ENCODE measurements at places on chromosomes 6 and 20. TPM values are rescaled to one million over a fixed set of nuclear protein-coding genes. Genes with fewer than 3 reads are reported as not detected.

DNA sequence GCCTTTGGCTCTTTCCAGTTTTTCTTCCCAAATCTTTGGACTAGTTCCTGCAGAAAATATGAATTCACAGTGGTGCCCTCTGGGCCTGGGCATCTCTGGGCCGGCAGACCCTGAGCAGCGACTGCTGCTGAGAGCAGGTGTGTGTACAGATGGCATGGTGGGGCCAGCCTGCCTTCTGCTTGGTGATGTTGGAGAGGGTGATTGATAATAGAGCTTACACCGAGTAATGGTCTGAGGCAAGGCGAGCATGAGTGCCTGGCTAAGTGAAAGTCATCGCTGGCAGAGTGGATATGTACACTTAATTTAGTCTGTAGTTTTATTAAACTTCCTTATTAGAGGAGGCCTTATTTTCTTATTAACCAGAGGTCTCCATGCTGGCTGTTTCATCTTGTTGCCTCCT is 156.9 kb downstream of the CDKAL1 start:
- no peak for DNase-seq

DNA sequence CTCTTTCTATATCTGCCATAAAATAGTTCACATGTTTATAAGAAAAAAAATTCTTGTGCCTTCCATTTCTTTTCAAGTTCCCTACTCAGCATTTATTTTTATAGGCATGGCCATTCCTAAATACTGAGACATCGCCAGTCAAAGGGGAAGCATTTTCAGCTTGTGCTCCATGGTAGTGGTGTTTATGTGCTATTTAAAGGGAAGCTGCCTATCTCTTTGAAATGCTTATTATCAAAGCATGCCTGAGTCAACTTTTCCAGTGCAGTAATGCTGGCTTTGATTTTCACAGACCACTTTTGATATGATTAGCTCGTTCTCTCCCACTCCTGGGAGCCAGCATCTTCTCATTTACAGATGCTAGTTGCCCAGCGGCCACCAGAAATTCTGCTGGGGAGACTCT is 124.1 kb upstream of the RIN2 start:
- DNase-seq, result no peak

PACSIN1 gene
- 8.4 TPM for total RNA-seq

DNA sequence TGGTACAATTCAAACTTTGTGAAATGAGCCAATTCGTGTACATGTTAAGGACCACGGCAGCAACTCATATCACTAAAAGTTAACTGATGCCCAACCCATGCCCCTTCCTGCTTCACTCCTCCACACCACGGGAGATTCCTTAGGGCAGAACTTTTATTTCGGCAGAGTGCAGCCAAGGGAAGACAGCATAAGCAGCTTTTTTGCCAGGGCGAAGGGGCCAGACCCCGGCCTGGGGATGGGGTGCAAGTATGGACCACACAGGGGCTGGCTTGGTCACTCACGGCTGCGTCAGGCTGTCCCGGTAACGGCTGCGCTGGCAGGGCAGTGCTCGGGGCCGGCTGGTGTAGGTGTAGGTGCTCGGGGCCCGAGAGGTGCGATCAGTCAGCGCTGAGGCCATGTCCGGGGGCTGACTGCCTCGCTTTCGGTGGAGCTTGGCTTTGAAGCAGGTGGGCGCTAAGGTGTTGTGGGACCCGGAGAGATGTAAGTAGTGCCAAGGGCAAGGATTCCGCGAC is 792 bp downstream of the RSPH3 start:
- DNase-seq, result no peak

DNA sequence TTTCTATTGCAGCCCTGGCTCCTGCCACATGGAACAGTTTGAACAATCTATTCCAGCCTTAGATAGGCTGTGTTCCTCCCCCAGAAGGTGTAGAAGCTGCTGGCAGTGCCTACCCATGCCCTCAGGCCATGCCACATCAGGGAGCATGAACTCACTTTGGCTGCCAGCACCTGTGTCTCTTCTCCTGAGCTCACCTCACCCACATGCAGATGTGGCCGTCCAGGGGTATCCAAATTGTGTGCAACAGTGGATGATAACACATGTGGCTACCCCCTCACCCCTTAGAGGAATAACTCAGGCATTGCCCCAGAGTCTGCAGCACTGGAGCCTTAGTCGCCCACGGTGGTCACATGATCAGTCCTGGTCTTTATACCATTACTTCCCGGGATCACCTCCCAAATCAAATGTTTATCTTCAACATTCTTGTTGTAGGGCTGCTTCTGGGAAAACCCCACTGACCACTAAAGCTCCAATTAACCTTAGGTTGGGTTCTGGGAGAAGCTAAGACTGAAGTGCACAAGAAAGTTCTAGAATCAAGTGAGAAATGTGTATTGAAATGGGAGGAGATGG is 110.4 kb downstream of the BANF2 start:
- no peak for DNase-seq

GRCh38 chr6:8237668-8238067 is 135.3 kb upstream of the EEF1E1 start:
- DNase-seq, result no peak

DNA sequence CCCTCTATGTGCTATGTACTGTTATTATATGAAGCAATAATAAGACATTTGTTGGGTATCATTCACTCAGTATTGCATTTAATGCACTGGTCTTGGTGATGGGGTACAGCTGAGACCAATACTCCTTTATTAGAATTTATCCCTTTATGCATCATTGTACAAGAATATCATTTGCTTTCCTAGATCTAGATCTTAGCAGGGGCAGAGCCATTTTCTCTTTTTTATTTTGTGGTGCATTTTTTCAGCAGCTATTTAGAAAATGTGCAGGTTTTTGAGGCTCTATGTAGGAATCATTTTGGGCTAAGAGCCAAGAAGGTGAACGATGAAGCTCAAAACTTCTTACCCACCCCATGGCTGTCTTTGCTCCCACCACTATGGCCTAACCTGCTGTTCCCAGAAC is 114.2 kb downstream of the OR2B2 start:
- DNase-seq, result no peak

GRCh38 chr6:2857580-2858337 is 16.1 kb upstream of the SERPINB1 start:
- peak; percentile 74 for DNase-seq

EYA2 gene
- total RNA-seq, result 3.0 TPM

DNA sequence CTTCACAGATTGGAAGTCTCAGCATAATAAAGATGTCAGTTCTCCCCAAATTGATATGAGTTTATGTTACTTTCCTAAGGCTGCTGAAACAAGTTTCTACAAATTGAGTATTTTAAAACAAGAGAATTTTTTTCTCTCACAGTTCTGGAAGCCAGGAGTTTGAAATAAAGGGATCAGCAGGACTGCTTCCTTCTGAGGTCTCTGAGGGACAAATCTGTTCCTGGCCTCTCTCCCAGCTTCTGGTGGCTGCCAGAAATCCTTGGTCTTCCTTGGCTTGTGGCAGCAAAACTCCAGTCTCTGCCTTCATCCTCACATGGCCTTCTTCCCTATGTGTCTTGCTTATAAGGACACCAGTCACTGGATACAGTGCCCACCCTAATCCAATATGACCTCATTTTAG is 136.1 kb downstream of the TFAP2A start:
- DNase-seq, result no peak

C20orf144 gene
- total RNA-seq, result 0.29 TPM

TENT5A gene
- 36.6 TPM for total RNA-seq

DNA sequence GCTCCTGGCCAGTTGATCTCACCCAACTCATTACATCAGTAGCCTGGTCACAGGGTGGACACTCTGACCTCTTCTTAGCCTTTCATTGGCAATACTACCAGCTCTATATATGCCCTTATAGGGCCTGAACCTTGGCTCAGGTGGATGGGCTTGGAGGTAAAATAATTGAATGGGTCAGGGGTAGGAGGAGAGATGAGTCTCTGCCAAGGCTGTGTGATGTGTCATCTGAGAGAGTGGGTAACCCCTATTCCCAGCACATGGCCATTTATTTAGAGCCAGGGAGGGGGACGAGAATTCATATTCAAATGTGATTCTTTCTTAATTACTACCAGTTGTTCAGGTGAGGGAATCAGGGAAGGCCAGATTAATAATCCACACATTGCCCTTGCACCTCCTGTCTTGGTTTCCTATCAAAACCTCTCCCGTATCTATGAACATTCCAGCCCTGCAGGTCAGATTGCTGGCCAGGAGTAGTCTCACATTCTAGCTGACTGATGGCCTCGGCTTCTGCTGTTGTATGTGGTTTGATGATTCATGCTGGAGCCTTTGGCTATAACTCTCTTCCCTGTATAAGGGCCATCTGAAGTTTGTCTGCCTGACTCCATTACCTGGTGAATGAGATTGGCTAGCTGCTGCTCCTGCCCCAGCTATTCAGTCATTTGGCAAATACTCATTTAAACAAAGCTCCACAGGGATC is 13.4 kb downstream of the C20orf173 start:
- no peak for DNase-seq

DNA sequence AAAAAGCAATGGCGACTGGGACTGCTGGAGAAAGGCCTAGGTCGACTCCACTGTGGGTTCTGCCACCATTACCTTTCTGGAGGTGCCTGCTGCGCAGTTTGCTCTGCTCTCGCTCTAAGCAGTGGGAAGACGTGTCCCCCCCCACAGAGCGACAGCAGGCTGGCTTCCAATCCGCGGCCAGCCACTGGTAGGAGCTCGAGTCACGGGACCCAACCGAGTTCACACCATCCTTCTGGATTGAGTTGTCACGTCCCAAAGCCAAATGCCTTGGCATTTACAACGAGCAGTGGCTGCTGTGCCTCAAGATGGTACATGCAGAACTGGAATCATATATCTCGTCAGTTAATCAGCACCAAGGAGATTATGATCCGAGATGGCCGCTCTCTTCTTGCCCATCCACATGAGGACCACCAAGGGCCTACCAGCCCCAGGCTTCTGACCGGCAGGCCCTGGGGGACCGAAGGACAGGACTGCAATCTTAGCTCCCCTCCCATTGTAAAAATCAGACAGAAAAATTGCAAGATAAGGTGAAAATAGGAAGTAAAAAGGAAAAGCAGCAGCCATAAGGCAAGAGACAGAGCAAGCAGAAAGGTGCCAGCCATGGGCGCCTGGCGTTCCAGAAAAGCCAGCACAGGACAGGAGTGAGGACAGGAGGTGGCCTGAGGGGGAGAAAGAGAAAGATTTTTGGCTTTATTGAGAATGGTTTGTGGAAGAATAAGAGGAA is 74.4 kb downstream of the TRAM2 start:
- no peak for DNase-seq

DNA sequence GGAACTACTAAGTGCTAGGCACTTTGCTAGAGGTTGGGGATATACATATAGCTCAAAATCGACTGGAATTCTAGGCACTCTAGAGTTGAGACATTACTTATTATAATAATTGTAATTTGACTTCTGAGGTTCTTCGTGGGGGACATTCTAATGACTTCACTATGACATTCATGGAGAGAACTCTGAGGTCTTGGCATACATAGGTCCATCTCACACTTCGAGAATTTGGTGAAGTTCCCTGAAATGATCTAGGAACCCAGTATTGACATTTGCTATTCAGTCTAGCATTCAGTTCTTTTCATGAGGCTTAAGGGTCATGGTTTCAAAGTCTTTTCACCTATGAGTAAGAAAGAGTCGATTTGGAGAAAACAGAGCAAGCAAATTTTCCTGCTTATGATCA is 446.6 kb upstream of the JAG1 start:
- no peak for DNase-seq

WASF1 gene
- total RNA-seq, result 3.0 TPM

DNA sequence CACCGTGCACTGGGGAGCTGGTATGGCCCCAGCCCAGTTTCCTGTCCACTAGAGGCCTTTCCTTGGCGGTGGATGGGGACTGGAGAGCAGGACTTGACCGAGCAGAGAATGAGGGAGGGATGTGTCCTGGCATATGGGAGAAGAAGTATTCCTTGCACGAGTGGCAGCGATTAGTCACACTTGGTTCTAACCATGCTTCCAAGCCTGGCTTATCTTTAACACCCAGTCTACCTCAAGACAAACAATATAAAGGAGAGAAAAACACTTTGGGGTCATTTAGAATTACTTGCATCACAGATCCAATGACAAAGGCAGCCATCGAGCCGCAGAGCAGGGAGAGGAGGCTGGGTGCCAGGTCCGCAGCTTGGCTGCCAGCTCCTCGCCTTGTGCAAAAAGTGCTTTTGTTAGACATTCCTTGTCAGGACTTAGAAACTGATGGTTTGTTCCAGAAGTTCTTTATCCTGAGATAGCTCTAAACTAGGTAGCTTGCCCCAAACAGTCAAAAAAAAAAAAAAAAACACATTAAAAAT is 214.9 kb upstream of the GMDS start:
- DNase-seq, result no peak

ROS1 gene
- not detected for total RNA-seq

NOTCH4 gene
- 22.4 TPM for total RNA-seq

DNA sequence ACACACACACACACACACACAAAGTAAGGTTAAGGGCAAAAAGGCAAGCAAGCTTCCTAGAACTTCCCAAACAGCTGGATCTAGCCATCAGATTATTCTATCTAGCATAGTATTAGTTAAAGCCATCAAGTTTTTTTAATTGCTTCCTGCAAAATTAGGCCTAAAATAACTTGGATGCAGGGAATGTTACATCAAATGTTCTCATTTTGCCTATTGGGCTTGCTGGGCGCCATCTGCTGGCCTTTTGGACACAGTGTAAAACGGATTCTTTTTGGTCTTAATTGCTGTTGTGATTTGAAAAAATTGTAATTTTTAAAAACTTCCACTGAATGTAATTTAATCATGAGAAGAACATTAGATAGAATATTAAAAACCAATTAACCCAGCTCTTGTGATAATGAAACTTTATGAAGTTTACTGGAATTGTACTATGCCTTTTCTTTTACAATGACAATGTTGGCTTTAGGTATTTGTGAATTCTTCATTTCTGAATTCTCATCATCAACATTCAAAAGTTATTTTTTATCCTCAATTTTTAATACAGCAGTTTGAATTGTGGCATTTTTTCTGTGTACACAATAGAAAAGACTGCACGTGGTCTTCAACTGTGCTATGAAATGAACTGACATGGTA is 6.8 kb downstream of the MKKS start:
- peak; percentile 64 for DNase-seq

FRS3 gene
- 5.2 TPM for total RNA-seq
